Activated naive CD4-positive, alpha-beta T cell treated with anti-CD3 and anti-CD28 coated beads, Interleukin-2, amount 50 U/mL, for 16 hours (primary cell): ENCODE measurements at places on chromosomes 5 and 9.
A peak's percentile ranks its signal among the peaks of the same experiment; 100 is the strongest.

- DNase-seq: no peak
These were observed 112.8 kb downstream of the ARHGAP26 start for GRCh38 chr5:142883025-142883424.

- DNase-seq: no peak
These were observed 33.8 kb upstream of the TXNDC8 start for GRCh38 chr9:110371411-110372007.

GRCh38 chr5:68287976-68288706 is 72.6 kb downstream of the PIK3R1 start:
- DNase-seq: peak; percentile 35

DNA sequence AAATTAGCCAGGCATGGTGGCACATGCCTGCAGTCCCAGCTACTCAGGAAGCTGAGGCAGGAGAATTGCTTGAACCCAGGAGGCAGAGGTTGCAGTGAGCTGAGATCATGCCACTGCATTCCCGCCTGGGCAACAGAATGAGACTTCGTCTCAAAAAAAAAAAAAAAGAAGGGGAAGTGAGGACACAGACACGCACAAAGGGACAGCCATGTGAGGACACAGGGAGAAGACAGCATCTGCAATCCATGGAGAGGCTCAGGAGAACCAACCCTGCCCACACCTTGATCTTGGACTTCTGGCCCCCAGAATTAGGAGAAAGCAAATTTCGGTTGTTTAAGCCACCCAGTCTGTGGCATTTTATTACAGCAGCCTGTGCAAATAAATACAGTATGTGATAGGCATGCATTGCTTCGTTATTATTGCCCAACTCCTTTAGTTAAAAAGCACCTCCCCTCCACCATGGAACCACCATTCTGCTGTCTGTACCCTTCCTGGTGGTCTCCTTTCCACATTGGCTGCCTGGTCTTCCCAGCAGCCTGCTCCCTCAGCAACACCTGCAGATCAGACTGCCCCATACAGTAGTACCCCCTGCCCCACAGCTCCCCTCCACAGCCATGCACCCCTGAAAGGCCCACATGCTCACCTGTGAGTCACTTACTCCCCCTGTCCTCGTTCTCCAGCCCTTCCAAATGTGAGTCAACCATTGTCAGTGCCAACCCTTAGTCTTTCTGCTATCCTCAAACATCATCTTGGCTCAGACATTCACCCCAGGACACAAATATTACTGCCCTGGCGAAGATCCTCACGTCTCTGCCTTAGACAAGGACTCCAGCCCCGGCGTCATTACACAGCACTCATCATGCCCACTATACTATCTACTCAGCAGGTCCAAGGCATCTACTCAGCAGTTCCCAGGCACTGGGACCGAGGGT is 128.8 kb downstream of the ROR2 start:
- DNase-seq: no peak

GRCh38 chr9:69805962-69806515 is 14.6 kb upstream of the CFAP95 start:
- no peak for DNase-seq

- no peak for DNase-seq
These were observed 615 bp downstream of the PSMD5 start for GRCh38 chr9:120841930-120842684.

DNA sequence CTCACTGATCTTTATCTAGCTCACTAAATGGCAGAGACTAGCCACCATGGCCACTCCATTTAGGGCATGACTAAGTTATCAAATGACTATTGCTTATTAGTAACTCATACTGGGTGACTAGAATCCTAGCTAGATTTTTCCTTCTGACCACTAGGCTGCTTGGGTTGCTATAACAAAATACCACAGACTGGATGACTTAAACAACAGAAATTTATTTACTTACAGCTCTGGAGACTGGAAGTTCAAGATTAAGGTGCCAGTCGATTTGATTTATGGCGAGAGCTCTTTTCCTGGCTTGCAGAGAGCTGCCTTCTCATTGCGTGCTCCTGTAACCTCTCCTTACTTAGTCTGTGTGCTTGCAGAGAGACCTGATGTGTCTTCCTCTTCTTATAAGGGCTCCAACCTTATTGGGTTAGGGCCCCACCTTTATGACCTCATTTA is 55.0 kb upstream of the APC start:
- DNase-seq: no peak
